ENCODE measurements at places on chromosomes 3 and 15.

- DNase-seq, result no peak
These were observed 122.3 kb downstream of the PTPRG start for GRCh38 chr3:61683549-61684236.

DNA sequence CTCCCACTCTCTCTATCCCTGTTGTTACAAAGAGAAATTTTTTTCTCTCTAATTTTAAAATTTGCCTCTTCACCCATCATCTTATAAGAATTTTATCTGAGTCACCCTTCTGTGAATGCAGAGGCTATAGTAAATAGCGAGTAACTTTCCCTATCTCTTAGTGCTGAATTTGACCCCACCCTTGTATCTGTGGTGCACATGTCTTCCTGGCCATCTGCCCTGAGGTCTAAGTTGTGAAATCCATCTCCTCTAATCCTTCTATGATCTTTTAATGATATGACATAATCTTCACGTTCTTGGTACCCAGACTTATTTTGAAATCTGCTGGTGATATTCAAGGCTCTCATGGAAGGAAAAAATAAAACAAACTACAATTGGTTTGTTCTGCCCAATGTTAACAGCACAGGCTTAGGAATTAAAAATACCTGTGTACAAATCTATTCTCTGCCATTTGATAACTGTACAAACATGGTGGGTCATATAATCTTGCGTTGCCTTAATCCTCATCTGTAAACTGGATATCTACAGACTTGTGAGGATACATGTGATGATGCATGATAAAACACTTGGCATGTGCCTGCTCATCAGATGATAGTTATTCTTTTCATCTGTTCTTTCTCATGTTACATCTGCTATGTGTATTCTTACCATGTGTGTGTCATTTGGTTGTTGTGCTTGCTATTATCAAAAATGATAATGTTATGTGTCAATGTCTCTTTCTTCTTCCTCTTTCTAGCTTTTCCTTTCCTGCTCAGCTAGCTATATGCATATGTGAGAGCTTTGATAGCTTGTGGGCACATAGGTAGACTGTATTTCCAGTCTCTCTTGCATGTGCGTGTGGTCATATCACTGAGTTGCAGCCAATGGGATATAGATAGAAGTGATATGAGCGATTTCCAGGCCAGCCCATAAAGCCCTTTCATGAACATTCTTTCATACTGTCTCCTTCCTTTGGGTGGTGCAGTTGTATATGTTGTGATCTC lies 13.7 kb upstream of the CCR3 start:
- DNase-seq, result no peak

DNA sequence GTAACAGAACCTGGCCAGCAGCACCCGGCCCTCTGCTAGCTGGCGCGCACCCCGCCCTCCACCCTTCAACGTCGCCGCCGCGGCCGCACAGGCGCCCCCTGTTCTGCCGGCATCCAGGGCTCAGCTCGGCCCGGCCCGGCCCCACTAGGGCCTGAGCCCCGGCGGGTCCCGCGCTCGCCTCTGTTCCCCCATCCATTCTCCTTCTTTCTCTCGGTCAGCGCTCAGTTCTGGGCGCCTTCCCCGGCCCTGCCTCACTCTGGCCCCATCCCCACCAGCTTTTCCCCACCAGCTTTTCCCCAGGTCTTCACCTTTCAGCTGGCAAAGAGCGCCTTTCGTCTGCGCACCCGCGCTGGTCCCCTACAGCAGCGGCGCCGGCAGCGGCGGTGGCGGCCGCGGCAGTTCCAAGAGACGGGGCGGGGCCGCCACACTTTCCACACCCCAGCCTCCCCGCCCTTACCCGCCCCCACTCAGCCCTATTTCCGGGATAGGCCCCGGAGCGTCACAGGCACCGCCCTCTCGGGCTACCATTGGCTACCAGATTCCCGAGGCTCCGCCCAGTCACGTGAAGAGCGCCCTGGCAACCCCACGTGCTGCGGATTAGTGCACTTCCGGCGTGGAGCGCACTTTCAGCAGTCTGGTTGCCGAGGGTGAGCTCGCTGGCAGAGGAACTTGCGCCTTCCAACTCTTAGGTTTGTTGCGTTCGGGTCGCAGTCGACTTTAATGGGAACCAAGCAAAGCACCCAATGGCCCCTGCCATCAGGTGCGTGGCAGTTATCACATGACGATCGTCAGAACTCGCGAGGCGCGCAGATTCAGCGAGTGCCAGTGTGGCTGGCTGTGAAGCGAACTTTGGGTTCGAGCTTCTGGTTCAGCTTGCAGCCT lies at the start of gene EIF5A2:
Gene EIF5A2, minus strand, starts transcription at position 403 of the 882 bp plus-strand sequence. CDS start 831 bp downstream, outside the sequence.
- peak; percentile 94 for DNase-seq

GRCh38 chr3:120258009-120258408 lies 27.0 kb downstream of the GPR156 start:
- DNase-seq, result peak; percentile 10

DNA sequence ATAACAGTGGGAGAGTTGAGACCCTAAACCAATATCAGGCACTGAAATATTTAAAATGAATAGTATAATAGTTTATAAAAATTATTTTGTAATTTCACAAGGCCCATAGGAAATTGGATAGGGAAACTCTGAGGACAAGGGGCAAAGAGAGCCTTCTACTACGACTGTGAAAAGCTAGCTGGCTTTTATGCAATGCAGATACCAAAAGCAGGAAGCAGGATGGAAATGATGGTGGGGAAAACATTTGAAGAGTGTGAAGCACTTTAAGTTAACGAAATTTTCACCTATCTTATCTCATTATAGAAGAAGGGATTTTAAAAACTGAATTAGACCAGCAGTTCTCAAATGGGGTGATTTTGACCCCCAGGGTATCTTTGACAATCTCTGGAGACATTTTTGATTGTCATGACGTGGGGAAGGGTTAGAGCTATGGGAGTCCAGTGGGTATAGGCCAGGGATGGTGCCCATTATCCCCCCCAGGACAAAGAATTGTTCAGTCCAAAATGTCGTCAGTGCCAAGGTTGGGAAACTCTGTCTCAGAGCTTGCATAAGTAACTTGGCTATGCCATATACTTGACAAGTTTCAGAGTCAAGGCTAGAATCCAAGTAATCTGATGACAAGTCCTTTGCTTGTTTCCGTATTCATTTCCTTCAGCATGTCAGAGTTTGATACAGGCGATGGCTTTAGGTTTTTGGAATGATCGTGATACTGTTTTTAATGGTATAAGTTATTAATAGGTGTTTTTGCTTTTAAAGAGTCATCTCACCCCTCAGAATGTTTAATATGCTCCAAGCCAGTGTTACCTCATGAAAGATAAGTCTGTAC lies 126.0 kb downstream of the IL5RA start:
- DNase-seq, result no peak

Measured in DMS153 (cell line).